ENCODE measurements at places on chromosomes 1 and 21.

DNA sequence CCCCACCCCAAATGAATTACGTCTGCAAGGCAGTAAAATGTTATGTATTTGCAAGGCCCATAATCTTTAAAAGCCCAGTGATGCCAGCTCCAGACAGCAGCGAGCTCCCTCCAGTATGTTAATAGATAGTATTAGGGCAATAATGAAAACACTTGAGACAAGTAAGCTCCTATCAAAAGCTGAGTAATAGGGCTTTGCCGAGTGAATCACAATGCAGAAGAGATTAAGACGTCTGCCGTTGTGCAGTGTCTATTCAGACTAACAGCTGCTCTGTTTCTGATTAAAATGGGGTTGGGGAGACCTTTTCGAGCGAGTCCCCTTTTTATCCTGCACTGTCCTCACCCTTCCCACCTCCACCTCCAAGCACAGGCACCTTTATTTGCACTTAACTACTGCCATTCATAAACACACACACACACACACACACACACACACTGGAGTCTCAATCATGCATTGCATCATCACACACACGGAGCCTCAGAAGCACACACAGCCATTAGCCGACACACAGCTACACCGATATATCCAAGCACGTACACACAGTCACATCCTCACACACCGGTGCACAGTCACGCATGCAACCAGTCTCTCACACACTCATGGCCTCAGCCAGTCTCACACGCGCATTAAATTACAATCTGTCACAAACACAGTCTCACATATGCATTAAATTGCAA is 46.0 kb upstream of the FOXO6 start:
- DNase-seq, result no peak

- no peak for DNase-seq
Measured at GRCh38 chr1:112532064-112532463, 23.3 kb downstream of the WNT2B start.

DNA sequence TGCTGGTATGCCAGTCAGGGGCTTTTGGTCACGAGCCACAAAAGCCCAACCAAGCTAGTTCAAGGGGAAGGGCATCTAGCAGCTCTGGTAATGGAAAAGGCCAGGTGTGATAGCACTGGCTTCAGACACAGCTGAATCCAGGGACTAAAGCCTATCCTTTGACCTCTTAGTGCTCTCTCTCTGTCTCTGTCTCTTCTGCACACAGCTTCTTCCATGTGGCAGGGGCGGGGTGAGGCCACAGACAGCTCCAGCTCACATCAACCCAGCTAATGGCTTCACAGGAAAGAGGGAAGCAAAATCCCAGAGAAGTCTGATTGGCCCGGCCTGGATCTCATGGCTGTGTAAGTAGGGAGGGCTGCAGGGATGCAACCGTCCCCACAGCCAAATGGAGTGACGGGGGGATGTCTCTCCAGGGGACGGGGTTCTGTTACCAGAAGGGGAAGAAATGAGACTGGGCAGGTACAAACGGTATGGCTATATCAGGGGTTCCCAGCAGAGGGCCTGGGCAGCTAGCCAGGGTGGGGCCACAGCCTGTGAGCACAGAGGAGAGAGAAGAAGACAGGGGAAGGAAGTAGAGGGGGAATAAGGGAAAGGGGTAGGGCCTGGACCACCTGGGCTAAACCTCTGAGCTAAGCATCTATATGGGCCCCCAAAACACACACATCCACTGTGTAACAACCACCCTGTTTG is 42.4 kb downstream of the FBXO2 start:
- no peak for DNase-seq

GRCh38 chr1:233496993-233497392 is 116.9 kb upstream of the KCNK1 start:
- no peak for DNase-seq

GRCh38 chr1:25683731-25684130 is 67.1 kb downstream of the MAN1C1 start:
- DNase-seq, result no peak

Data from trophoblast cell (in vitro differentiated cells and primary cell).